ENCODE measurements at places on chromosomes 2 and 18.

DNA sequence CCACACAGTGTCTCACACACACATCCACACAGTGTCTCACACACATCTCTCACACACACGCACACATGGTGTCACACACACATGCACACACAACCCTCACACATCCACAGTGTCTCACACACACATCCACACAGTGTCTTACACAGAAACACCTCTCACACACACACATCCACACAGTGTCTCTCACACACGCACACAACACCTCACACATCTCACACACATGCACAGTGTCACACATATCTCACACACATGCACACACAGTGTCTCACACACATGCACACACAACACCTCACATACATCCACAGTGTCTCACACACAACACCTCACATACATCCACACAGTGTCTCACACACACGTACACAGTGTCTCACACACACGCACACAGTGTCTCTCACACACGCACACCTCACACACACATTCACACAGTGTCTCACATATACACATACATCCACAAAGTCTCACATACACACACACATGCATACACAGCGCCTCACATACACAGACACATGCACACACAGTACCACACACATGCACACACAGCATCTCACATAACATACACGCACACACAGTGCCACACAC is 473.9 kb upstream of the HS6ST1 start:
- no peak for DNase-seq

DNA sequence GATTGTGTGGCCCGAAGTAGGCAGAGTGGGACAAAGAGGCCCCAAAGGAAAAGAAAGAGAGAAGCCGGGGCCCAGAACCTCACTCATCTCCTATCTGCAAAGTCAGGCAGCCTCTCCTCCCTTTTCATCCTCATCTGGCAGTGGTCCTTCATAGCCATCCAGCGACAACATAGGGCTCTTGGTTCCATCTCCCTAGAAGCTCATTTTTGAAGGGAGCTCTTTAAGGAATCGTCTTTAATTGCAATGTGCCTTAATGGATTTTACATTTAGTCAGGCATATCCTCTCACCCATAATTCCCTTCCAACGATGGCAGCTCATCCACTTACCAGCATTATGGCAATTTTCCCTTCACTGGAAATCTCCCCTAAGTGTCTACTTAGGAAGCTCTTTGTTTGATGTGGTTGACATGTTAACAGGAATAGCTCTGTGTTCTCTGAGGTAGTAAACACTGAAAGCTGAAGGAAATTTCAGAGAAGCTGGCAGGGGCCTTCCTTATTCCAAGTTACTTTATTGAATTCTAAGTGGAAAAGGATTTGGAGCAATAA is 780.6 kb downstream of the TSN start:
- DNase-seq: no peak

- no peak for DNase-seq
Measured at GRCh38 chr2:27932396-27932795, 41.9 kb downstream of the BABAM2 start.

- no peak for DNase-seq
Measured at GRCh38 chr18:36194600-36195315, 7.5 kb downstream of the MOCOS start.

DNA sequence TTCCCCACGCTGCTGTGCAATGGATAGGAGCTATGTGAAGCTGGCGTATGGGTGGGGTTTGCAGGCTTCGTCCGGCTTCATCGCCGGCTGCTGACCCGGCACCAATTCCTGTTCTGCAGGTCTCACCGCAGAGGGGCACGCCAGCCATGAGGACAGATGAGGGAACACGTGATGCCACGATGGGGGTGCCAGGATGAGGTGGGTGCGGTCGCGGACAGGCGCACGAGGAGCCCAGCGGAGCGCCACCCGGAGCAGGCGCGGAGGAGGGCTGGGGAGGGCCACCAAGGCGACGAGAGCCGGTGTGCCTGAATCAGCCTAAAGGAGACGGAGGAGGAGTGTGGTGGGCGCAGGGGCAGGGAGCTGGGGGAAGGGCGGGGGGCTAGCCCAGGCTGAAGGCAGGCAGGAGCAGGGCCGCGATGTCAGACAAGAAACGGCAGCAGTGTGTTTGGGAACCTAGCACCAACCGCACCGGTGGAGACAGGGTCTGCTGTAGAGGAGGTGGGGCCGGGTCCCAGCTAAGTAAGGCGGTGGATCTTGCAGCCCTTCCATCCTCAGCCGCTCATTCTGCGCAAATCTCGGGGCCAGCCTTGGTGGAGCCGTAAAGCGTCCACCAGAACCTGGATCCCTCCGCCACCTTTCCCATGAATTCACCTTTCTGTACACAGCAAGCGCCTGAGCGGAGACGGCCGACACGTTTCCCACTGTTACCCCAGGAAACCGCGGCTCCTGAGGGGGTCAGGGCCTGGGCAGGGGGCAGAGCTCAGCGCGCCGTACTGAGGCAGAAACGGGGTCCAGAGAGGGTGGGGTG is 17.0 kb upstream of the CD8A start:
- no peak for DNase-seq

DNA sequence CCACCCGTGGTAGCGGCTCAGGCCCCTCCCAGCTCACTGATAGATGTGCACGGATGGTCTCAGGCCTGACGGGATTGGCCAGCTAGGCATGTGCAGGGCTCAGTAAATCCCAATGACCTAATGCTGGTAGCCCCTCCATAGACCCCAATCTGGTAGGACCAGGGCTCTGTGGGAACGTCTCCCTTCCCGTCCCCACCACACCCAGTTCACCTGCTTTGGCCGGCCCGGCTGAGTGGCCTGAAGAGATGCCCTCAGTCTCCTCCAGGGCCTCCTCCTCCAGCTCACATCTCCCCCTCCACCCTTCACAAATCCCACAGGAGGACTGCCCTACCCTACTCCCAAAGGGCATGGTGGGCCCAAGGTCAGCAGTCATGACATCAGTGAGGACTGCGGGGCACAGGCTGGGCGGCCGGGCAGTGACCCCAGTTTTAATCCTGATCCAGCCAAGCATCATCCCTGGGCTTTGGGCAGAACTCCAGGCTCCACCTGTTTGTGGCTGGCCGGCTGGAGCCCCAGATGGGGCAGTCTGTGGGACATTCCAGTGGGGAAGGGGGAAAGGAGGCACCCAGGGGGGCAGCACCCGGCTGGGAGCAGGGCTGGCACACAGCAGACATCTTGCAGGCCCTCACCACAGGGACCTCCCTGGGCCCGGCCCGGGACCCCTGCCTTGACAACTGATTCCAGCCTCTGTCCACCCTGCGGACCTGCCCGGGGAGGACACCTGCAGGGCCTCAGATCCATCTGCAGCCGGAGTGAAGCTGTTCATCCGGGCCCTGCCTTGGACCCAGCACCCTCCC is 2.3 kb downstream of the KIF1A start:
- no peak for DNase-seq

GRCh38 chr18:74395648-74396154 is 61.4 kb downstream of the DIPK1C start:
- DNase-seq: no peak

GRCh38 chr18:75160364-75160763 is 48.6 kb downstream of the PTGR3 start:
- no peak for DNase-seq

DNA sequence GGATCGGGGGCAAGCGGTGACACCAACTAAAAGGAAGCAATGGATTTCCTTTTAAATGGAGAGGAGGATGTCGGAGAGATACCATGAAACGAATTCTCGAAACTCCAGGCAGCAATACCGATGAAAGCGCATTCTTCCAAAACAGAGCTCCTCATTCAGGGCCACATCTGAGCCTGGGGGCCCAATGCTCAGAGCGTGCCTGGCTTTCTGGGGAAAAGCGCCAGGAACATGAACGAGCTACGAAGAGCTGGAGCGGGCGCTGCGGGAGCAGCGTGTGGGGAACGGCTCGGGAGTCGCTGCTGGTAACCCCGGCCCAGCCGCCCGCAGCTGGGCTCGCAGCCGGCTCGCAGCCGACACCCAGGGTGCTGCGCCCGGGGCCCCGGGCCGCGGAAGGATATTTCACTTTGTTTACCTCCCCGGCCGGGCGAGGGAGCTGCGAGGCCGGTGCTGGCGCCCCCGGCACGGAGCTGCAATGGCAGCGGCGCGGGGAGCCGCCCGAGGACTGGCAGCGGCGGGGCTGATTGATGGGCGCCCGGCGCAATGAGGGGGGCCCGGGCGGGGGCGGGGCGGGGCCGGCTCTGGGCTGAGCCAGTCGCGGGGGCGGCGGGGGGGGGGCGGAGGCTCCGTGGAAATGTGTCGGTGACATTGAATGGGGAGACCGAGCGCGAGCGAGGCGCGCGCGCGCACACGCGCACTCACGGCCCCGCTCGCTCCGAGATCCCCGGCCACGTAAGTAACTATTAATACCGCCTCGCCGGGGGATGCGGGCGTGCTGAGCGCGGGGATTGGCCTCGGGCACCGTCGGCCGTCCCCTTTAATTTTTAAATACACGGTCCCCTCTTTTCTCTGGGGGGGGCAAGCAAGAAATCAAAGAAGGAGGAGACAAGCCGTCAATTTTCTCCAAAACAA is at the start of gene TRIB2:
TRIB2 (plus strand) TSS at position 655 of the 909 bp plus-strand sequence. CDS start 1,372 bp downstream, outside the sequence.
- DNase-seq: peak; percentile 92

DNA sequence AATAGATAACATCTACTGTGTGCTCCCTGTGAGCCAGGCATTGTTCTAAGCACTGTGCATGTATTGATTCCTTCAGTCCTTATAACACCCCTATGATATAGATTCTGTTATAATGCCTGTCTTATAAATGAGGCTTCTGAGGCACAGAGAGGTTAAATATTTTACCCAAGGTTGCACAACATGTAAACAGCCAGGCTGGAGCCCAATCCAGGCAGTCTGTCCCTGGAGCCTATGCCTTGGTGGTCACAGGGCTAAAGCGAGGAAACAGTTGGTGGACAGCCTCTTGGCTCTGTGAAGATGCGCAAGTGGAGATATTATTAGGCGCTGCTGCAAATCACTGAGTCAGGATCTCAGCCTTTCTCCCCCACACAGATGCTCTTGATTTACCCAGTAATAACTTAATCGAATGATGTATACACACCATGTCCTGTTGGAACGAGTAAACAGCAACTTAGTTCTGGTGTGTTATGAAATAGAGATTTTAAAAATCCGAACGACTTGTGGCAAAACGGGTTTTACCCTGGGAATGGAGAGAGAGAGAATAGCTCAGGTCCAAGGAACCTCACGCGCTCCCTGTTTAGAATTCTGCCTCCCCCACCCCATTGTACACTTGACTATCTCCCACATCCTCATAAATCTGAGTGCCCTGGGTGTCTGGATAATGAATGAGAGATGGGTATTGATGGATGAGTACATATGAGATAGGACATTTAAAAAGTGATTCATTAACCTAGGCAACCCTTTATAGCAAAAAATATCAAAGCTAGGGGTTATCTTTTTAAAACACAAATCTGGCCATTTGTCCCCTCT is 231.9 kb downstream of the BCL2 start:
- no peak for DNase-seq

GRCh38 chr2:22056621-22057132 is 932.9 kb downstream of the TDRD15 start:
- no peak for DNase-seq

DNA sequence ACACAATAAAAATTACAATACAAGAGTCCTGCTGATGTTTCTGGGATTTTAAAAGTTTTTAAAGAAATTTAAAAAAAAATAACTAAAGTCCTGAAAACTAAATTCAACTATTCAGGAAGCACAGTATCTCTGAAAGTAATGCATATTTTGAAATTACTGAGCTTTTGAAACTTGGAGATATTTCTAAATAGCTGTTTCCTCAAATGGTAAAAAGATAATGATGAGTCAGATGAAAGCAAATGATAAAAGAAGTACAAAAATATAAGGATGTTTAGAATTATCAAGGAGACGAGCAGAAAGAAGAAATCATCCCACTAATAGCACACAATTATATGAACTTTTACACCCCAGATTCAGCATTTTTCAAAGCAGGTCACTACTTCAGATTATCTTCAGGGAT is 90.2 kb upstream of the SLC25A52 start:
- no peak for DNase-seq

GRCh38 chr2:191274413-191274815 is 29.2 kb downstream of the MYO1B start:
- no peak for DNase-seq

GRCh38 chr18:61896757-61897156 is 4.0 kb upstream of the RNF152 start:
- DNase-seq: no peak

- no peak for DNase-seq
Measured at GRCh38 chr2:171142398-171142797, 18.3 kb downstream of the TLK1 start.

- DNase-seq: no peak
Measured at GRCh38 chr2:215507136-215507535, 71.3 kb upstream of the FN1 start.

DNA sequence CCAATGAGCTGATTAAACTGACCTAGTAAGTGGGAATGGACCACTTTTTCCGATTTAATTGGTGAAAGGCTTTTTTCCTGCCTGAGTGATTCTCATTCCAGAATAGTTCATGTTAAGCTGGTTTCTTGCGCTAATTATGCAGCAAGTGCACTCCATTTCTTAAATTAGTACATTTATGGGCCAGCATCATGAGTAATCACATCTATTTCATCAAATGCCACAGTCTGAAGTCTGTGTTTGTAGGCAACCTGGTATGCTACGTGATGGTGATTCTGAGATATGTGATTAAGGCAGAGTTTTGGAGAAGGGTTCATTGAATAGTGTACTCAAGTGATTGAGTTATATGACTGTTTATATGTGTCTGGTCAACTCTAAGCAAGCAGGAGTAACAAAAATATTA is 128.0 kb upstream of the BOD1L2 start:
- DNase-seq: no peak

- no peak for DNase-seq
Measured at GRCh38 chr2:197628043-197628500, 47.3 kb downstream of the RFTN2 start.

GRCh38 chr18:49082714-49083688 is 132.2 kb upstream of the SMAD7 start:
- DNase-seq: no peak

- no peak for DNase-seq
Measured at GRCh38 chr2:45220227-45220626, 211.0 kb upstream of the SIX2 start.

- DNase-seq: no peak
Measured at GRCh38 chr18:54736981-54737380, 91.3 kb upstream of the RAB27B start.

DNA sequence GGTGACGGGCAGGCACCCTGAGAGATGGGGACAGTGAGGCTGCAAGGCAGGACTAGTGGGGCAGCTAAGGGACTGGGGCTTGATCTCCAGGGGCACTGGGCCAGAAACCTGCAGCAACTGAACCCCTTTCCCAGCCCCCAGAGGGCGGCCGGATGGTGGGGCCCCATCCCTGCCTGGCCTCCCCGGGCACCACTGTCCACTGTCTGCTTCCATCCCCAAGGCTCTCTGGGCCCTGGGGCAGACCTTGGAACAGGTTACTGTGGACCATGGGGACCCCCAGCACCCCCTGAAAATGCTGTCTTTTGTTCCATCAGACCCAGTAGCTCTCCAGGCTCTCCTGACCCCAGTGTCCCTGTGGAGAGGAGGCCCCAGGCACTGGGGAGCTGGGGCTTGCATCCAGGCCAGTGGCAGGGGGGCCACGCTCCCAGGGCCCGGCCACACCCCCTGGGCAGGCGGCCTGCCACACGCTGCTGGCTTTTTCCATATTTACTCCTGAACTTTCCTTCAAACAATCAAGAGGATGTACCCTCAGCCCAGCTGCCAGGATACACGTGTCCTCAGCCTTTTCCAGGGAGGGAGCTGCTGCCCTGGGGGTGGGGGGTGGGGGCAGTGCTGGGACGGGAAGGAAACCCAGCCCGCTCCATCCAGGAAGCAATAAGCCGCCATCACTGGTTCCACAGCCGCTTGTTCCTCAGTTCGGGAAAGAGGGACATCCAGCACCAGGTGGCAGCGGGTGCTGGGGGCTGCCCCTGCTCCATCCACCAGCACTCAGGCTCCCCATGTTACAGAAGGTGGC is 102.3 kb upstream of the ODC1 start:
- DNase-seq: no peak

GRCh38 chr2:180507028-180507427 is 473.4 kb upstream of the UBE2E3 start:
- no peak for DNase-seq
